Stimulated activated CD8-positive, alpha-beta memory T cell treated with anti-CD3 and anti-CD28 coated beads, Interleukin-7, amount 100 ng/mL, for 1 hour (primary cell): ENCODE measurements at places on chromosomes 5 and 9.

GRCh38 chr5:78806544-78806943 is 158.0 kb upstream of the LHFPL2 start:
- no peak for DNase-seq

DNA sequence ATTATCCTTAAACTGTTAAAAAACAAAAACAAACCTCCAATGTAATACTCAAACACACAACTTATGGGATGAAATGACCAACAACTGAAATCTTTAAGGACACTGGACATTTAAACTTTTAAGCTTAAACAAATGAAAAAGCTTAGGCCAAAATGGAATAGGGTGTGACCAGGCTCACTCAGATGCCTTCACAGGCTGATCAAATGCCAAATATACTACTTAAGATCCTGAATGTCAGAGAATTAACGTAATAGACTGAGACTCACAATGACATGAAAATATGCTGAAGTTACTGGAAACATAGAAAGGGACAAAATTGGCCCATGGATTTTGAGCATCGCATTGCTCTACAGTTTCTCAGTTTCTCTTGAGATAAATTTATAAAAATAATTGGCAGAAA is 286.8 kb downstream of the ADAMTS6 start:
- DNase-seq: no peak

DNA sequence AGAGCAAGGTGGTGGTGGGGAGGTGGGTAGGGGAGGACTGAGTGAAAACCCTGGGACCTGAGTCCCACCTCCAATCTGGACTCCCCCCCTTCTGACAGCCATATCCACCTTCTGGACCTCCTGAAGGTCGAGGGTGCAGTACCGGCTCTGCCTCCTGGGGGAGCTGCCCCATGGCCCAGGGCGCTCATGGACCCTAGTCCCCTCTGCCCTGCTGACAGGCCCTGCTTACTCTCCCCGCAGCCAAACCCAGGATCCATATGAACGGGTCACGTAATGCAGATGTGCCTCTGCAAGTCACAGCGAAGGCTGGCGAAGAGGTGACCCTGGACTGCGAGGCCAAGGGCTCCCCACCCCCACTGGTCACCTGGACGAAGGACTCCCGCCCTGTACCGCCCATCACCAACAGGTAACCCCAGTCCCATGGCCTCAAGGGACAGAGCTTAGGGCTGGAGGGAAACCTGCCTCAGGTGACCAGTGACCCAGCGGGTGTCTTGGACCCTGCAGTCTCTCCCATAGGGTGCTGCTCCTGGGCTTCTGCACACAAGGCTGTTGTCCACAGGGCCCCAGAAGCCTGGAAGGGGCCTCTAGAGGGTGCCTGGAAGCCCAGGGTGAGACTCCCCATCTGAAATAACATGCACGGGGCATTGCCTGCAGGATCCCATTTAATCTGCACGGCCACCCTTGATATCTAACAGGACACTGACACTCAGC is 61.7 kb downstream of the HMCN2 start:
- no peak for DNase-seq

- DNase-seq: peak; percentile 34
These were observed 34.2 kb downstream of the STC2 start for GRCh38 chr5:173293817-173294672.

GRCh38 chr5:110873773-110874437 is 135.1 kb downstream of the SLC25A46 start:
- no peak for DNase-seq

GRCh38 chr9:20315677-20316076 is 306.6 kb downstream of the MLLT3 start:
- no peak for DNase-seq

- no peak for DNase-seq
These were observed 11.9 kb downstream of the TRMO start for GRCh38 chr9:97910357-97910756.

GRCh38 chr9:93114984-93115335 is 18.9 kb downstream of the CARD19 start:
- DNase-seq: no peak

DNA sequence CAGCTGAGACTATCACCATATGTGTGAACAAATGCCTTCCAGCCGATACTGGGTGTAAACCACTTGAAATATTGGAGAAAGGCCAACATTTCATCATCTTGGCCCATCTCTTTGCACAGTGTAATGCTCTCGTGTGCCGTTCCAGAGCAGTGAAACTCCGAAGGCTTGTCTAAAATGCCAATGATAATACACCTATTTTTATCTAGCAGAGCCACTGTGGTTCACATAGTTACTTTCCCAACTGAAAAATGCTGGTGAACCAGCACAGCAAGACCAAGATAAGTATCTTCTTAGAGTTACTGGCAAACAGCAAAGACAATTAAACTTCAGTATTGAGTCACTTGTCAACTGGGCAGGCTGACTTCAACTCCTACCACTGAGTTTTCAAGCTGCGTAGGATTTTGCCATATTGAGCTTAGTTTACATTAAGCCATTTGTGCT is 379.9 kb upstream of the ACTBL2 start:
- DNase-seq: no peak

- DNase-seq: no peak
These were observed 329.9 kb downstream of the KIF4B start for GRCh38 chr5:155343468-155343867.

- no peak for DNase-seq
These were observed 293.9 kb upstream of the RIOK2 start for GRCh38 chr5:97476852-97477534.

GRCh38 chr9:34591917-34592866 is 2.7 kb upstream of the CNTFR start:
- DNase-seq: no peak

GRCh38 chr5:167489202-167489601 is 802.2 kb upstream of the WWC1 start:
- no peak for DNase-seq

DNA sequence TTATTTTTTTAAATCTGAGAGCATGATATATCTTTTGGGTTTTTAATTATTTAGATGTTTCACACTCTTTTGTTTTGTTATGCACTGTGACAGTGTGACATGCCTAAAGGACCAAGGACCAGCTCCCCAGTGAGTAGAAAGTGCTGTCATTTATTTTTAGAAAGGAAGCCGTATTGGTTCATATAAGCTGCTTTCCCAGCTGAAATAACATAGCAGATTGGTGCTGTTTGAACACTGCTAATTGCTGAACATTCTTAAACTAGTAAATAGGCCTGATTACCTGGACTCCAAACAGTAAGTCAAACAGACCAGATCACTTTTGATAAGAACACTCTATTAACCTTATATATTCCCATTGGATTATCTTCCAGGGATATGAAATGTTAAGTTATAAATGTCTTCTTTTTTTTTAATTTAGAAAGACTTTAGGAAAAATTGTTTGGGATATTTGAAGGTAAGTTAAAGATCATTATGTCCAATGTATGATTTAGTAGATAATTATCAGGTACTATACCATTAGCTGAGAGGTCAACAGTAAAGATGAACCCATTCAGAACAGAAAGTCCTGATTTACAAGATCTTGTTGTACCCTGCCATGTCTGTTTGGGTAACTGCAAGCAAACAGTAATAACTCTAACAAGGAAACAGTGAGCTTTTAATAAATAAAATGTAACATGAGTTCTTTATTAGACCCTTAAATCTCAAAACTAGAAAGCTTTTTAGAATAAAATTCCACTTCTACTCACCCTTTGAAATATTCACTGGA is 27.8 kb upstream of the ELL2 start:
- DNase-seq: no peak

- no peak for DNase-seq
These were observed 27.7 kb upstream of the GFPT2 start for GRCh38 chr5:180380856-180381255.

GRCh38 chr9:73565026-73565425 is 413.4 kb downstream of the ANXA1 start:
- no peak for DNase-seq

DNA sequence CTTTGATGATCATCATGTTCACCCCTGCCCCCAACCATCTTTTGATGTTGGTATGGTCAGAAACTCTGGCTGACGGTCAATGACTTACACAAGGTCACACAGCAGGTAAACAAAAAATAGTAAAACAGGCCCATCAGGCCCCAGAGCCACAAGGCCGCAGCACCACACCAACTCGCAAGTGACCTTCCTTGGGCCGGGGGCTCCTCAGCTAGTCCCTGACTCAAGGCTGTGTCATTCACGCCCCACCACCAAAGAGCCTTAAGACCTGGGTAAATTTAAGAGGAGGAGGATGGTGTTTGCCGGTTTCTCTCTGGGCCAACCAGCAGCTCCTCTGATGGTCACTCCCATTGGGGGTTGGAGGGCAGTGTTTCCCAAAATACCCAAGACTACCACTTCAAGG is 55.8 kb downstream of the PSMB7 start:
- DNase-seq: no peak

DNA sequence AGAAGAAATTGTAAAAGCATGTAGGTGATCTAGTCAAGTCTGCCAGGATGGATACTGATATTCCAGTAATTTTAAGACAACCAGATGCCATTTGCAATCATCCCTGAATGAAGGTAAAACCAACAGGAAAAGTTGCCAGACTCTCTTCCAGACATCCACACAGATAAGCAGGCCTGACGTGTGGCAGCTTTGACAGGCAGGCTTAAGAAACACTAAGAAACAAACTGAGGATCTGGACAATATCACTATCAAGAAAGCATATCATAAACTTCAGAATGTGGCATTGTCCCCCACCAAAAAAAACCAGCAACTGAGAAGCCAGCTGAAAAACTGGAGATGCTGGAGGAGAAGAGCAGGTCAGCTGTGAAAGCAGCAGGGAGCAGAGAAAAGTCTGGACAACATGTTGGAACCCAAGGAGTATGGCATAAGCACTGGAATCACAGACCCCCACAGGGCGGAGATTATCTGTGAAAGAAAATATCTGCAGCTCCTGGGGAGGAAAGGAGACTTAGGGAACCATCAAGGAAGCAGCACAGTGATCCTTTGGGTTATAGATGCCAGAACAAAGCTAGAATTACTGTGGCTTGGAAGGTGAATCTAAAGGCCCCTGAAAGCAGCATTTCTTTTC is 307.0 kb downstream of the CWC27 start:
- no peak for DNase-seq

GRCh38 chr9:78311886-78312524 is 15.1 kb downstream of the PSAT1 start:
- no peak for DNase-seq

DNA sequence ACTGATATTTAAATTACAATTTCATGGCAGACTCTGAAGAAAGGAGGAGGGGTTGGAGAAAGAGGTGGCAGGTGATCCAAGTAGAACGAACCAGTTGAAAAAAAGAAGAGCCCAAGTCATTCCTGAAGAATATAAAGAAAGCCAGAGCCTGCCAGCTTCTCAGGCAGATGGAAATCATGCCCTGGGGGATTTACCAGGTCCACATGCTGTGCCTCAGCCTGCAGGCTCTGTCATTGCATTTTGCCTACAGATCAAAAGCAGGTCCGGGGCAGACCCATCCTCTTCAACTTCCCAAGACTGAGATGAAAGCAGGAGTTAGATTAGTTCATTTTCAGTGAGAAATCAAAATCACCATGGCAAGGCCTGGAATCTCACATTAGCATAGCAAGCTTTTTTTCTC is 48.5 kb downstream of the GDNF start:
- no peak for DNase-seq

DNA sequence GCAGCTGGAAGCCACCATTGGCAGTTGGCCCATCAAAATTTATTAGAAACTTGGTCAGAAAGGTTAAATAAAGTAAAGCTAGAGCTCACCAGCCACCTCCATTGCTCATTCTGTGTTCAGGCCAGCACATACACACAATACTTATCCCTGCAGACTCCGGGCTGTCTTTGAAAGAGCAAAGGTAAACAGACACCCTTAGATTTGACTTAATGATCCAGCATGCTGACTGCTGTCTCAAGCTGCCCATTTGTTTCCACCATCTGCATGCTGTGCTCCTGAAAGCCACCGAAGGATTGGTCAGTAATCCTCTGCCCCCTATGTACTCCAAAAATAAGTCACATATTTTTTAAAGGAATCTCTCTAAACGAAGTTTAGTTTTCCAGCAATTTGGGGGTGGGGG is 1059.8 kb upstream of the DMAC1 start:
- DNase-seq: no peak

- no peak for DNase-seq
These were observed 13.6 kb downstream of the MTMR12 start for GRCh38 chr5:32299059-32299677.

GRCh38 chr5:175452166-175452565 is 8.2 kb upstream of the DRD1 start:
- no peak for DNase-seq

GRCh38 chr5:113357696-113358476 is 76.9 kb downstream of the TSSK1B start:
- no peak for DNase-seq

- no peak for DNase-seq
These were observed 611.8 kb downstream of the BNC2 start for GRCh38 chr9:16258708-16259107.

- DNase-seq: no peak
These were observed 80.6 kb upstream of the IL6ST start for GRCh38 chr5:56075361-56075760.

GRCh38 chr5:83740741-83741140 is 20.1 kb upstream of the HAPLN1 start:
- no peak for DNase-seq

DNA sequence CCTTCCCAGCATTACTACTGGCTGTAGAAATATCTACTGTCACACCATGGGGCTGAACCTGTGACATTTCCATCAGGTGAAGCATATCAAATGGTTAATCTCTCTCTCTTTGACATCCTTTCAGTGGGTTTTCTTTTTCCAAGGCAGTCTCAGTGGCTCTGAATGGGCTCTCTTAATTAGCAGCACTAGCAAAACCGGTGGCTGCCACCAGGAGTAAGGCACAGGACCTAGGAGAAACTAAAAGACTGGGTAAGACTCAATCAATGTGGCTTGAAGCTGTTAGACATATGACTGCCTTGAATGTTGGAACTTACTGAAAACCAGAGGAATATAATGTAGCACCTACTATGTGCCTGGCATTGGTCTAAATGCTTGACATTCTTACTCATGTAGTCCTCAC is 445.0 kb upstream of the KIF2A start:
- DNase-seq: no peak

GRCh38 chr9:91515074-91515687 is 91.5 kb upstream of the NFIL3 start:
- no peak for DNase-seq

- DNase-seq: no peak
These were observed 12.6 kb downstream of the PSMD5 start for GRCh38 chr9:120830151-120830550.

DNA sequence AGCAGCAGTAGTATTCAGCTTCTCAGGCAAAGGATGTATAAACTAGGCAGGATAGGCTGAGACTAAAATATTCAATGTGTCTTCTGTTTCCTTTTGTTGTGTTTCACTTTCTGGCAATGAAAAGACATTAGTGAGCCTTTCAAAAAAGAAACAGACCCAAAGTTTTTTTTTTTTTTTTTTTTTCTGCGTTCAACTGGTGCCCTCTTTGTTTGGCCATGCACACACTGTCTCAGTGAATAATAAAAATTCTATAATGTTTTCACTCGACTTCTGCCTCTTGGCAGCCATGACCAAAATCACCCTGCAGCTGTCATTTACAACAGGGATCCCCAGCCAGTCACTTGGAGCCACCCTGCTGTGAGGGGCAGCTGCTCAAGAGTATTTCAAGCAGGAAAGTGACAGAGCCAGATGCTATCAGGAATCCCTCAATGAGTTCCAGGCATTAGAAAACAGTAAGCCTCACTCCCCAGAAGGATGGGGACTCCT is 44.0 kb upstream of the MAN2A1 start:
- no peak for DNase-seq
